ENCODE measurements at places on chromosomes 4 and X.

- DNase-seq: no peak
These were observed 25.9 kb downstream of the COL25A1 start for GRCh38 chr4:109276482-109277095.

DNA sequence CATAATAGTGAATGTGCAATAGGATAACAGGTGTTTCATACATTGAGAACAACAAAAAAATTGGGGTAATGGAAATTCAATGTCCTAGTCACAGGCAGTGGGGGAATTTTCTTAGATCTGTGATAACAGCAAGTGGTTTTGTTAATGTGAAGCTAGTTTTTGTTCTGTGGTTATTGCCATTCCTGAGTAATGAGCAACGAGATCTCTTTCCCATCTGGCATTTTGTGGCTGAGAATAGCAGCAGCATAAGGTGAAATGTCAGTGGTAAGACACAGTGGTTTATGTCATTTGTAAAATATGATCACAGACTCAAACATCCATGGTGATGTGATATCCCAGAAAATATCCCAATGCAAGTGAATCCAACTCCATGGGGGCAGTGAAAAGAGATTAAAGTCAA is 497.5 kb downstream of the KCNIP4 start:
- DNase-seq: no peak

- DNase-seq: no peak
These were observed 8.5 kb upstream of the CTAG2 start for GRCh38 chrX:154661899-154662298.

GRCh38 chr4:2574863-2575262 is 38.4 kb downstream of the FAM193A start:
- no peak for DNase-seq

DNA sequence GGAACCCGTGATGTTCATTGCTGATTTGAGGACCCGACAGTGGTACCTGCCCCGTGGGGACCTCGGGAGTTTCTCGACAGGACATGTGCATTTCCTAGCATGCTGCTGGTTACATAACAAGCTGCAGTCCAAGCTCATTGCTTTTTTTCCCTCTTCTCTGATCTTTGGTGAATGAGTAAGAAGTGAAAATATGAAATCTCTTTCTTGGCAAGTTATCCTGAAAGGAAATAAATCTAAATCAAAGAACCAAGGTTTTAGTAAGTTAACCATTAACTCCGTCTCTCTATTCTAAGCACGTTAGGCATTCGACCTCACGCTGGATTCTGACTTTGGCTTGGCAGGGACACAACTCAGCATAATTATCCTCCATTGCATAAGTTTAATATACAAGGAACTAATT is 86.6 kb downstream of the STK32B start:
- no peak for DNase-seq

- no peak for DNase-seq
These were observed 96.1 kb downstream of the FRYL start for GRCh38 chr4:48683784-48684666.

- no peak for DNase-seq
These were observed 149.7 kb downstream of the PTTG2 start for GRCh38 chr4:38109896-38110295.

- DNase-seq: peak; percentile 57
These were observed 88.6 kb downstream of the PALLD start for GRCh38 chr4:168585168-168586091.
